ENCODE measurements at places on chromosomes 6 and 20. TPM values are rescaled to one million over a fixed set of nuclear protein-coding genes. Genes with fewer than 3 reads are reported as not detected.

GABRR1 gene
- not detected for total RNA-seq

SEL1L2 gene
- not detected for total RNA-seq

CPNE1 gene
- total RNA-seq = 244 TPM

UNC5CL gene
- 0.32 TPM for total RNA-seq

MTG2 gene
- total RNA-seq = 31.6 TPM

LRRC1 gene
- 10.6 TPM for total RNA-seq

GRCh38 chr6:152356662-152357061, 280.5 kb downstream of the SYNE1 start:
- no peaks in the 10 kb centered on the region for H3K27me3 ChIP-seq
- H3K4me3 ChIP-seq = no peak overlapping the region
- H3K36me3 ChIP-seq = no peaks in the 10 kb centered on the region
- no peak overlapping the region for H3K27ac ChIP-seq

DNA sequence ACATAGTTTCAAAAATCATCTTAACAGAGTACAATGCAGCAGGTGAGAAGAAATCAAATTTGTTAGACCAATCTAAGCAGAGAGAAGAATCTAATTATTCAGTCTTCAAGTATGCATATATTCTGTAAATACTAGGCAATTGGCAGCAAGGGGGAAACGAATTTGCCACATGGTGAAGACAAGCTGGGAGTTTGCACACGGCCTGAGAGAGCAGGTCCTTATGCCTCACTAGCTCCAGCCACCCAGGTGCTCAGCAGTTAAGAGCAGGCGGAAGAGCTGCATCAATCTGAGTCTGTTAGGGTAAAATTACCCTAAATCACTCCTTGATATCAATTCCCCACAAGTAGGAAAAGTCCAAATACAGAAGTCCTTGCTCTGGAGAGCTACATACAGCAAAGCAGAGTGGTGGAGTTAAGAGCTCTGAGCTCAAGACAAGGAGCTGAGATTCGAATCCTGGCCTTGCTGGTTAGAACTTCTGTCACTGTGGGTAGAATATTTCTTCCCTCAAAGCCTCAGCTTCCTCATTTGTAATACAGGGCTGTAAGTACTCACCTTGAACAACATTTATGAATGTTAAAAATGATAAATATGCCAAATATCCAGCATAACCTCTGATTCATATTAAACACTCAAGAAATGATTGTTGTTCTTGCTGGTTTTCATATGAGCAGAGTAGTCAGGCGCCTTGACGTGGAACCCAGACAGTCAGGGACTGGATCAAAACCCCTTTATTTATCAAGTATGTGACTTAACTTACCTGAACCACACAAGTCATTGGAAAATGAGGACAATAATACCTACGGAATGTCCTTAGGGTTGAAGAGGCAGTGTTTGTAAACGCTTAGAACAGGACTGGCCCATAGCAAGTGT, 444.2 kb downstream of the CDH26 start:
- H3K36me3 ChIP-seq = no peaks in the 10 kb centered on the region
- no peaks in the 10 kb centered on the region for H3K4me1 ChIP-seq
- no peak for DNase-seq
- no peak overlapping the region for H3K4me3 ChIP-seq
- H3K27ac ChIP-seq = no peak overlapping the region

DNA sequence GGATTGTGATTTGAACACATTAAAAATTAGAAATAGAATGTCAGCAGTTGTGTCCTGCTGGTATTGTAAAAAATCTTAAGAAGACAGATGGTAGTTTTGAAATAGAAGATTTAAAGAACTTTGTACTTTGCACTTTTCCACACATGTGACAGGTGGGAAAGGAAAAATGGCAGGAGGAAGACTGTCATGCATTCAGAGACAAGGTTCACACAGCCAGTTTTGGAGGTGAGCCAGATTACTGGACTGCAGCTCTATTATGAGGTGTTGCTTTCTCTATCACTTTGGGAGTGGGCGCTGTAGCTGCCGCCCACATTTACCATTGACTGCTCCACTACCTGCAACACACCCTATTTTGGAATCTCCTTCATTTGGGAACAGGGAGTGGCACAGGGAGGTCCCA, 12.1 kb upstream of the NDUFAF4 start:
- no peaks in the 10 kb centered on the region for H3K36me3 ChIP-seq
- DNase-seq = no peak
- no peak overlapping the region for H3K4me3 ChIP-seq

DNA sequence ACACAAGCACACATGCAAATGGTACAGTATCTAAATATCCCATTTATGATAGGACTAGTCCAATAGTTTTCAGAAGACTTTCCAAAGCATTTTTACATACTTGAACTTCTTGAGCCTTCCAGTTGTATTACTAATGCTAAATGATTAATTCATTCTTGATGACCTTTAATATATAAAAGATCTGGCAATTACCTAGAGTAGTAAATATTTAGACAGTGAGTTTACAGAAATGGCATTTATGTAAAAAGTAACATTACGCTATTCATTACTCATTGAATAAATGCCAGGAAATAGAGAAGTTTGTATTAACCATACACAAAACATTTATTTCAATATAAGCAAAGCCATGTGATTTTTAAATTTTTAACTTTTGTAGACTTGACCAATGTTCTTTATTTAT, 158.8 kb downstream of the DST start:
- no peak overlapping the region for H3K4me3 ChIP-seq
- H3K27ac ChIP-seq = no peak overlapping the region
- peaks cover 10% of the 10 kb centered on the region for H3K4me1 ChIP-seq

DNA sequence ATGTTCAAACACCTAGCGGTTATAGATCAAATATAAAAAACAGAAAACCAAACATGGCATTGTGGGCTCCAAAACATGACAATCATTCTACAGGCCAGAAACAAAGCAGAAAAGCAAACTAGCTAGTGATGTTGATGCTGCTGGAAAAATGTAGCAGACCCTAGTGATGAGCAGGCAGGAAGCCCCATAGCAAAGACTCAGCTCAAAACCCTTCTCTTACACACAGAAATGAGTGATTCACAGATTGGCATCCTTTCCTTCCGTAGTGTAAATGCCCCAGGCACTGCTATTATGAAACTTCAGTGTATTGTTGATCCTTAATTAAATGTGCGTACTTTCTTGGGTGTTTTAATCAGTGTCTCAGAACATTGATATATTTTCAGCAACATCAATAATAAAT, 425.1 kb downstream of the UTRN start:
- H3K27ac ChIP-seq = peak overlapping the region; percentile 13
- H3K36me3 ChIP-seq = no peaks in the 10 kb centered on the region
- peaks cover 16% of the 10 kb centered on the region for H3K4me1 ChIP-seq
- H3K27me3 ChIP-seq = no peaks in the 10 kb centered on the region
- H3K4me3 ChIP-seq = no peak overlapping the region
- DNase-seq = peak; percentile 61

GRCh38 chr6:24916496-24916895, 19.3 kb downstream of the RIPOR2 start:
- no peaks in the 10 kb centered on the region for H3K36me3 ChIP-seq
- H3K4me1 ChIP-seq = no peaks in the 10 kb centered on the region
- no peak for DNase-seq
- peaks cover 21% of the 10 kb centered on the region for H3K27me3 ChIP-seq
- H3K27ac ChIP-seq = no peak overlapping the region

- no peaks in the 10 kb centered on the region for H3K27me3 ChIP-seq
- H3K27ac ChIP-seq = no peak overlapping the region
- H3K4me1 ChIP-seq = no peaks in the 10 kb centered on the region
These were observed 4.8 kb downstream of the LBP start for GRCh38 chr20:38350879-38351775.

GRCh38 chr6:39494998-39495397, 172.5 kb upstream of the KCNK16 start:
- H3K4me3 ChIP-seq = no peak overlapping the region
- no peaks in the 10 kb centered on the region for H3K4me1 ChIP-seq
- no peak overlapping the region for H3K27ac ChIP-seq
- H3K36me3 ChIP-seq = no peaks in the 10 kb centered on the region
- no peaks in the 10 kb centered on the region for H3K27me3 ChIP-seq

DNA sequence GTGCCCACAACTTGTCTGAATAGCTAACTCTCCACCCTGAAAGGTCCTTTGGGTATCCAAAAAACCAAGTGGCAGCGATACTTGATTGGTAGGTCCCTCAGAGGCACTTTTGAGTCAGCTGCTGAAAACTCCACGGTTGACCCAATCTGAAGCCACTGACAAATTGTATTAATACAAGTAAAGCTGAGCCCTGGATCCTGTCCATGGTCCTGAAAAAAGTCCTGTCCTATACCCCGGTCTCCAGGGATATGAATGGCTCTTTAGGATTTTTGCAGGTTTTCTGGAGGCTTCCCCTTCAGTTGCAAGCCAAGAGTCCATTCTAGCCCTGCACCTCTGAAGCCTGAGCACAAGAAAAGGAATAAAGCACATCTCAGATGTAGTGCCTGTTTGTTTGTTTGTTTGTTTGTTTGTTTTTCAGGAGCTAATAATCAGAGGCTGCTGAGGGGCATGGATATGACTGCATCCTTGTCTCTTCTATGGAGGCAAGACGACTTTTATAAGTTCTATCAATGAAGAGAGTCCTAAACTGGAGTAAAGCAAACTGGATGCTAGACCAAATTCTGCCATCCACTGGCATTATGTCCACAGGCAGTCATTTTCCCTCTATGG, 1.7 kb upstream of the SLC12A5 start:
- no peak overlapping the region for H3K27ac ChIP-seq
- no peak overlapping the region for H3K4me3 ChIP-seq
- no peaks in the 10 kb centered on the region for H3K36me3 ChIP-seq
- no peaks in the 10 kb centered on the region for H3K4me1 ChIP-seq
- peak; percentile 37 for DNase-seq

DNA sequence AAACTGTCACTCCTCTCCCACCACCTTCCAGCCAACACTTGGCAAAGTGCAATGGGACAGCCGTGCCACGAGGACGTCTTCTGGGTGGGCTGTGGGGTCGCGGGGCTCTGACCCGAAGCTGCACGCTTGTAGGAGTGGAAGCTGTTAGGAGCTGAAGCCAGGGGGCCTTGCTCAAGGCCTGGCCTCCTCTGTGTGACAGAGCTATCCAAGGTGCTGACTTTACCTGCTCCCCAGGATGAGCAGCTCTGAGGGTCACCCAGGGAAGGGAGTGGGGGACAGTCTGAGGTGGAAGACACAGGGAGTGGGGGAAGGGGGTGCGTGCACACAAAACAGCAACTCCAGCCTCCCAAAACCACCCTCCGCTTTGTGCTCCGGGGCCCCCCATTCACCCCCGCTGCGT, 17.5 kb upstream of the CHRNA4 start:
- H3K4me1 ChIP-seq = no peaks in the 10 kb centered on the region
- no peaks in the 10 kb centered on the region for H3K27me3 ChIP-seq
- H3K36me3 ChIP-seq = no peaks in the 10 kb centered on the region
- H3K4me3 ChIP-seq = no peak overlapping the region
- H3K27ac ChIP-seq = no peak overlapping the region

Data from endothelial cell of umbilical vein (primary cell).